A549 treated with dexamethasone at 1 μM for 4 hours (cell line): ENCODE measurements at places on chromosomes 2 and 18. TPM values are rescaled to one million over a fixed set of nuclear protein-coding genes. Genes with fewer than 3 reads are reported as not detected.

Gene CCDC142
- total RNA-seq, result 6.6 to 14.5 TPM (median 12.6 TPM) in 5 replicates

Gene IGFBP5
- total RNA-seq, result 0.18 to 0.27 TPM (median 0.23 TPM) in 5 replicates

Gene SCN7A
- not detected in 5 replicates for total RNA-seq

Gene COLEC12
- 0.02 to 0.06 TPM (median 0.03 TPM) in 5 replicates for total RNA-seq

Gene TNFRSF11A
- 5.1 to 10.2 TPM (median 8.3 TPM) in 5 replicates for total RNA-seq

Gene ANKRD30BL
- not detected in 5 replicates for total RNA-seq

Gene CNDP1
- total RNA-seq, result not detected in 5 replicates

Gene PKDCC
- total RNA-seq, result 19.6 to 26.0 TPM (median 21.8 TPM) in 5 replicates

Gene DNAJC5G
- not detected in 5 replicates for total RNA-seq

Gene ACVR1
- 19.6 to 22.5 TPM (median 20.3 TPM) in 5 replicates for total RNA-seq

Gene TDRD15
- total RNA-seq, result not detected in 5 replicates

Gene MEMO1
- 71.7 to 81.9 TPM (median 74.5 TPM) in 5 replicates for total RNA-seq

Gene MARCHF4
- 20.0 to 28.3 TPM (median 23.3 TPM) in 5 replicates for total RNA-seq

Gene CPLX4
- not detected in 5 replicates for total RNA-seq

Gene CAVIN2
- 52.2 to 76.9 TPM (median 69.5 TPM) in 5 replicates for total RNA-seq

Gene UPP2
- not detected in 5 replicates for total RNA-seq

Gene IL1RL1
- total RNA-seq, result 0.64 to 1.6 TPM (median 1.2 TPM) in 5 replicates

Gene POTEC
- not detected in 5 replicates for total RNA-seq

Gene NEB
- 0.18 to 0.49 TPM (median 0.35 TPM) in 5 replicates for total RNA-seq

Gene TUBA4B
- total RNA-seq, result 0.12 to 0.20 TPM (median 0.16 TPM) in 3 of 5 replicates, not detected in the others

Gene ANKRD62
- total RNA-seq, result not detected in 5 replicates

Gene SERPINB4
- total RNA-seq, result 0.05 to 0.18 TPM (median 0.14 TPM) in 5 replicates

Gene DAPL1
- total RNA-seq, result 0.22 TPM in 1 of 5 replicates, not detected in the others

Gene HOXD10
- total RNA-seq, result 4.1 to 6.7 TPM (median 5.3 TPM) in 5 replicates

Gene TRIP12
- 88.3 to 136 TPM (median 117 TPM) in 5 replicates for total RNA-seq
